ENCODE measurements at places on chromosomes 16 and 17.

- DNase-seq = no peak
These were observed 153.5 kb upstream of the CDC42EP4 start for GRCh38 chr17:73465130-73465952.

DNA sequence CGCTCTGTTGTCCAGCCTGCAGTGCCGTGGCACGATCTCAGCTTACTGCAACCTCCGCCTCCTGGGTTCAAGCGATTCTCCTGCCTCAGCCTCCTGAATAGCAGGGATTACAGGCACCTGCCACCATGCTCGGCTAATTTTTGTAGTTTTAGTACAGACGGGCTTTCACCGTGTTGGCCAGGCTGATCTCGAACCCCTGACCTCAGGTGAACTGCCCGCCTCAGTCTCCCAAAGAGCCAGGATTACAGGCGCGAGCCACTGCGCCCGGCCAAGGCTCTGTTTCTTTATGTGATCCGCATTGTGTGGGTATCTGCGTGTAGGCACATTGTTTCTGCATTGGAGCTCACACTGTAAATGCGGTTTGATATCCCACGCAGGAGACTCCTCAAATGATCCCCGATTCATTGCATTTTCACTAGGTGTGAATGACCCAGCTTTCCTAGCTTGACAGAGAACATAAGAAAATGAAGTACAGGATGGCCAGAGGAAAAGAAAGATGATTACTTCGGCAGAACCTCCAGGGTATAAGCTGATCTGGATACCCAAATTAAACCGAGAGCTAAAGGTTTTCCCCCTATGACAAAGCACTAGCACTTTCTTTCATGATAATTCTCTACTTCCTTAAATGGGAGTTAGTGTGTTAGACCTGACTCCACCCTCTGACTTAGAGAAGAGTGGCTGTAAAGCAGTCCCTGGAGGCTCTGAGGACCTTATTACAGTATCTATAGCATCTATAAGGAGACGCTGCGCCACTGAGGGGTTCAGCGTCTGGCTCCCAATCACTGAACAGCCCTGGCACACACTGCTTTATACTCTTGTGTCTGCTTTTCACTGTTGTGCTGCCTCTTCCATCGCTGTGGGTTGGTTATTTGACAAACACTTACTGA lies 17.3 kb downstream of the COTL1 start:
- DNase-seq = no peak

DNA sequence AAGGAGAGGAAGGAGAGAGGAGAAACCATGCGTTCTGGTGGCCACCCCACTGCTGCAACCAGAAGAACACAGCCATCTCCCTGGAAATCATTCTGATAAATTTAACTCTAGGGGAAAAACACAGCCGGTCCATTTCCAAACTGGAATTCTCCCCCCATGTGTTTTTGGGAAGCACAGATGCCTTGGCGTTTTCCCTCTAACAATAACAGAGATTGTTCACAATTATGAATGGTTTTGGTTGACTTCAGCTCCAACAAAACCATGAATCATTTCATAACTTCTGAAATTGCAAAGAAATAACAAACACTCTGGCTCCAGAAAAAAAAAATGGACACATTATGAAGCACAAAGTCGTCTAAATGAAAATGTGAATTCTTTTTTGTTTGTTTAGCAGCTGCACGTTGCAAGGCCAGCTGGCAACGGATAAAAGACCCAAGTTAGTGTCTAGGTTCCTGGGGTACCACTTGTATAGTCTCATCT lies 46.2 kb downstream of the GNAO1 start:
- DNase-seq = peak; percentile 9

- no peak for DNase-seq
These were observed 29.7 kb upstream of the KRT17 start for GRCh38 chr17:41653892-41654677.

DNA sequence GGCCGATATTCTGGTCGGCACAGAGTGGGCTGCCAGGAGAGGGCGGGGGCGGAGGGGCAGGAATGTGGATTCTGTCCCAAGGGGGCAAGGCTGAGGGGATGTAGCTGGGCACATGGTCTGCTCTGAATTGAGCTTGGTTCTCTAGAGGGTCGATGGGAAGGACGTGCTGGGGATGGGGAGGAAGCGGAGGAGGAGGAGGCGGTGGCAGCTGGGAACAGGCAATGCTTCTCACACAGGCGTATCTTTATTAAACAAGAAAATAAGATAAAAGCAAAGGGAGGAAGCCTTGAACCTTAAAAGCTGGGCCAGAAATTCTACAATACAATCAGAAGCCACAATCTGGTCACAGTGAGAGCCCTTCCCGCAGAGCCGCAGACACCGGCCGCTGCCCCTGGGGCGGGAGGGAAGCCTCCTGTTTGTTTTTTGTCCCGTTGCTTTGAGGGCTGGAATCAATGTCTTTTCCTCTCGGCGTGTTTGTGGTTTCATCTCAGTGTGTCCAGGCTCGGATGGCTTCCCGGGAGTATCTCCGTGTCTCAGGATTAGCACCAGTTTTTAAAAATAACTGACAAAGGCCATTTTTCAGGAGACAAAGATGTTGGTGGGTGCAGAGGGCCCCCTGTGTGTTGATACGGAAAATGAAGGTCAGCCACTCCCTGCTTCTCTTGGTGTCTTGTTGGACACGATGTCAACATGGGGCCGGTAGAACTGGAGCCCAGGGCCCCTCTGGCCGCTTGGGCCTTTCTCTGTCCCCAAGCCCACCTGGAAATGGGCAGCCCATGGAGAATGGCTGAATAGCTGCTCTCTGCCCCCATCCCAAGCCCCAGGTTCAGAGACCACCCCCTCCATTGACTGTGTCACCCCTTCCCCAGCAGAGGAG lies 12.3 kb upstream of the SLC7A5 start:
- no peak for DNase-seq

Data from fibroblast of skin of right biceps (primary cell).